Stimulated activated CD4-positive, alpha-beta T cell treated with anti-CD3 and anti-CD28 coated beads, Interleukin-15, amount 100 ng/mL, for 1 hour (primary cell): ENCODE measurements at places on chromosomes 3 and 15.
A peak's percentile ranks its signal among the peaks of the same experiment; 100 is the strongest.

DNA sequence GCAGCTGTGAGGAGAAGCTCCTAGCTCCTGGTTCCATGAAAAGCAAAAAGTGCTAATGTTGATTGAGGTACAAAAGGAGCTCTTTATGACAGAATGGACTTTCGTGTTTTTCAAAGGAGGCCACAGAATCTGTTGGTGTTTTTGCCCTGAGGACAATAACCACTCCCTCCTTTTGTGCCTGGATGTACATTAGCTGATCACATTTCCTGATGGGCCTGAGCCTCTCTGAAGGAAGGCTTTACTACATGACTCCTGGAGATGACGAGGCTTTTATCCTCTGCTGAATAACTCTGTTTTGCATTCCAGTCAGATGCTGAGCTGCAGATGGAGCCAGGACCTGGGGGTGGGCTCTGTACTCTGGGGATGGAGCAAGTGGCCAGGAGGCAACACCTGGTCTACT lies 301.9 kb downstream of the CACNA2D3 start:
- no peak for DNase-seq

DNA sequence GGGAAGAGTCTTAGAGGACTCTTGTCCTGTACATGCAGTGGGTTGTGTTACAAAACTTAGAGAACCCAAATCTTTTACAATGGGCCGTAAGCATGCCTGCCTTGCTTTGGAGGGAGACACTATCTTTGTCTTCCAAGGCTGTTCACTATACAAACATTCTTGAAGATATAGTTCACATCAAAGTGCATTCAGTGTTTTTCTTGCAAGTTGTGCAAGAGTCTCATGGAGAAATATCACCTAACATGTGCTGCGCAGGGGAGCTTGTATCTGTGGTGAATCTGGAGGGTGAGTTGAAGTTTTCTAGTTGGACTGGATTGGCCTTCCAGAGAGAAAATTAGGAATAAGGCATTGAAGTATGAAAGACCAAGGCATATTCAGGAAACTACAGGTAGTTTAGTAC lies 7.8 kb upstream of the PRTG start:
- no peak for DNase-seq

DNA sequence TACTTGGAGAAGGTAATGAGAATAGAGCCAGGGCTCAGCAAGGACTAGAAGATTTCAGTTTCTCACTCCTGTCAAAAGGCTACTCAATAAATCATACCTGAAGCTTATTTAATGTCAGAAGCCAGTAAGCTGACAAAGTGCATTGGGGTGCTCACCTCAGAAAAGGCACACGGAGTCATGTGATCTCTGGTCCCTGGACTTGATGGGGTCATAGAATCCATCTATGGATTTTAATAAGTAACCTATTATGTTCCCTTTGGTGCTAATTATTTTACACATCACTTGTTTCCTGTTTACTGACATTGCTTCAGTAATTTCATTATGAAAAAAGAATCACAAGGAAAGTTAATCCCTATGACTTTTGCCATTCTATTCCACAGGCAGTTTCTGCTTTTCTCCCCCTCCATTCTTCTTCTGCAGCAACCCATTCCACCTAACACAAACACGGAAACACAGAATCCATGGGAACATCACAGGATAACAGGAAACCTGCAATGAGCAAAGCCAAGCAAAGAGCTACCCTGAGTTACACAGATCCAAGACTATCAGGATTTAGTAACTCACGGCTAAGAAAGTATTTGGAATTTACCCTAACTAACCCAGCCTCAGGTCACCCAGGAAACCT lies 159.6 kb downstream of the MEIS2 start:
- DNase-seq, result no peak

DNA sequence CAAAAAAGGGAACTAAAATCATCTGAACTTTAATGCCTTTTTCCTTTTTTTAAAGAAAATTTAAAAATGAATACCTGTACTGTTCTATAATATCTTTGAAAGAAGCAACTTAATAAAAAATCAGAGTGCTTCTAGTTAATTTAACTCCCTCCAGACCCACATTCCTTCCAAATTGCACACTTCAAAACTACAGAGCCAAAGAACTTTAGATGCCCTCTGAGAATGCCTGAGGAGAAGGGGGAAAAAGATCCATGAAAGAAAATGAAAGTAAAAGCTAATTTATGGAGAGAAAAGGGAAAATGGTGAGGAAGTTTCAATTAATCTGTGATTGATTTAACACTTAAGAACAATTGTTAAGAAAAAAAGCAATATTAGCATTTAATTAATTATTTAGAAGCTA lies 1141.6 kb downstream of the IGSF11 start:
- DNase-seq, result no peak

GRCh38 chr15:94607176-94607654 lies 375.9 kb downstream of the MCTP2 start:
- DNase-seq, result no peak

DNA sequence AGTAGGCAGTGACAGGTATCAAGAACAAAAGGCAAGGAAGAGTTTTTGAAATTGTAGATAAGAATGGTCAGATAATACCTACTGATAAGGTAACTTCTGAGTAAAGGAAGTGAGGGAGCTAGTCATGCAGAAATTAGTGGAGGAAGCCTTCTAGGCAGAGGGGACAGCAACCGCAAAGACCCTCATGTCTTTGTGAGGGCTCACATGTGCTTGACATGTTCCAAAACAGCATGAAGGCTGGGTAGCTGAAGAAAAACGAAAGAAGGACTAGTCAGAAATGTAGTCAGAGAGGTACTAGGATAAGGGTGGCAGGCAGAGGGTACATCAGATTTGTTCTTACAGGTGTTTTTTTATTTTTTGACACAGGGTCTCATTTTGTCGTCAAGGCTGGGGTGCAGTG lies 5.3 kb downstream of the SIN3A start:
- DNase-seq, result no peak

- no peak for DNase-seq
These were observed 6.0 kb downstream of the PLOD2 start for GRCh38 chr3:146154995-146155394.

- DNase-seq, result no peak
These were observed 696.6 kb upstream of the NAALADL2 start for GRCh38 chr3:174162550-174162949.

DNA sequence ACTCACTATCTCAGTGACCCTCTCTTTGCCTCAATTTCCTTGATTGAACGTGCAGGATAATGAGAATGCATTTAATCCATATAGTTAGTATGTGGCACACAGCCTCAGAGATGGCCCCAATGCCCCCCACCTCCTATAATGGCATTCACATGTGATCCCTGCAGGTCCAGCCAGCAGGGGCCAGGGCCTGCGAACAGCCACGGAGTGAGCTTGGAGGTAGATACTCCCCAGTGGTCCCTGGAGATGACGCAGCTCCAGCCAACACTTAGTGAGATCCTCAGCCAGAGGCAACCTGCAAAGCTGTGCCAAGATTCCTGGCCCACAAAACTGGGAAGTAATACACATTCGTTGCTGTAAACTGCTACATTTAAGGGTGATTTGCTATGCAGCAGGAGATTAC lies 184.9 kb upstream of the NSMCE3 start:
- no peak for DNase-seq

GRCh38 chr3:18575573-18575972 lies 150.4 kb upstream of the SATB1 start:
- no peak for DNase-seq

DNA sequence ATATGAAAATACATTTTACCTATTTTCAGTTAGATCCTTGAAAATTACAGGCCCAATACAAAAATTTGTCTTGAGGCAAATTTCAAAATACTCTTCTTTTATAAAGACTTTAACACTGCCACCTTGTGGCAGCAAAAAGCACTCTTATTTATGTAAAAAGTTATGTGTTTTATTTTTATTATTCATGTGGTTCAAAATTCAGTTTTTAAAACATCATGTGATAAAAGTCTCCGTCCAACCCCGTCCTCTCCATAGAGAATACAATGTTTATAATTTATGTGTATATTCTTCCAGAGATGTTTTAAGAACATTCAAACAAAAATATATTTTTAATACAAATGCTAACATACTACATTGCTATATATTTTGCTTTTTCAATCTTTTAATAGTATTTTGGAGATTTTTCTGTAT lies 36.9 kb upstream of the TRIM59 start:
- no peak for DNase-seq

DNA sequence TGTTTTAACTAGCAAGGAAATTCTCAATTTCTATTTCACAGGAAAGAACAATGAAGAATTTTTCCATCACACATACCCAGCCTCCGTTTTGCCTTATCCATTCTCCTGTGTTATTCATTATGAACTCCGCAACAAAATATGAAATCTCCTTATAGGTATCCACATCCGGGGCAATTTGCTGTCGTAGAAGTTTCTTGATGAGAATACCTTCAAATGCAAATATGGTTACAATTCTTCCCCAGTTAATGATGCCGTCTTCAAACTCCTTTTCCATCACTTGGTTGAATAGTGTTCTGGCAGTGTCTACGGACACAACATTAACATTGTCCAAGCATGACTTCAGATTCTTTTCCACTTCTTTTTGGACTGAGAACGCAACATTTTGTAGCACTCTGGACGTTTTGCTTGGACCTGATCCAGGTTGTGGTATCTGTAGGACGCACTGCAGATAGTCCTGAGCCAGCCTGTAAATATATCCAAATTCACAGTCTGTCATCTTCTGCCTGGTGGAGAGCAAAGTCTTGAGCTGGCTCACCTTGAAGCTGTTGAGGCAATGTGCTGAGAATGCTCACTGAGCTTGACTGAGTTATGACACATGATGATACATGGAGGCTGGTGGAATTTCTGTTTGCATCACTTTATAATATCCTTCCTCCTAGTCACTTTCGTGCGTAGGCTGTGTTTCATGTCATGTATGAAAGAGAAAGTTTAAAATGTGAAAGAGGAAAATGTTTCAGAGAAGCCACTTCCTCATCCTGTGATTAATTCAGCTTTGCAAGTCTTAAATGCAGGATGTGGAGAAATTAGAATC lies at the start of gene BCL2A1:
TSS of gene BCL2A1 (minus strand) at position 573 of the 811 bp plus-strand sequence. CDS start at position 496, 77 bp downstream.
- peak; percentile 25 for DNase-seq

DNA sequence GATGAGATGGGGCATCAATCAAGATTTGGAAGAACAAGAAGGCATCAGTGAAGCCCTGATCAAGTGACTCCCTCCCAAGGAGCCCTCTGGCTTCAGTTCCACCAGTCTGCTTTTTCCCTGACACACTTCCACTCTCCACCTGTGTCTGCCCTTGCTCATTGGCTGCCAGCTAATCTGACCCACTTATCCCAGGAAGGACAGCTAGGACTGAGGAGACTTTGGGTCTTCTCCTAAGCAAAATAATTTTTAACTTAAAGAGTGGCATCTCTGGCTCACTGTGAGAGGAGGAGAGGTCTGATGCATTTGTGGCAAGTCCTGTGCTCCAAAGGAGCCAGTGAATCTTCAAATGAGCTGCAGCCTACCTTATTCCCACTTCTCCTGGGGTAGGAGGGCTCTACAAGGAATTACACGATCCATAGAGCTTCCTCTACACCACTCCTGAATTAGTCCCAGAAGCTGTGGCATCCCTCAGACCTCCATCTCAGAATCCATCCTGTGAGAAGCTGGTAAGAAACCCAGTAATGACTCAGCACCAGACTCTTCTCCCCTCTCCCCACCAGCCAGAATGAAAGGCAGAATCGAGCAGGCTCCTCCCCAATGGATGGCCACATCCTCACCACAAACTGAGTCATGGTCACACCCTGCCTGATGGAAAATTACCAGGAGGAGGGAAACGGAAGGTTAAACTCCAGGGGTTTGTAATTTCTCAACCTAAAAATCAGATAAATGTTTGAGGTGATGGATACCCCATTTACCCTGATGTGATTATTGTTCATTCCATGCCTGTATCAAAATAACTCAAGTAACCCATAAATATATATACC lies 6.3 kb upstream of the PKM start:
- peak; percentile 34 for DNase-seq

- DNase-seq, result no peak
These were observed 63.9 kb downstream of the ADCY5 start for GRCh38 chr3:123385001-123385401.

GRCh38 chr15:99282121-99282520 lies 30.8 kb downstream of the LRRC28 start:
- DNase-seq, result no peak

DNA sequence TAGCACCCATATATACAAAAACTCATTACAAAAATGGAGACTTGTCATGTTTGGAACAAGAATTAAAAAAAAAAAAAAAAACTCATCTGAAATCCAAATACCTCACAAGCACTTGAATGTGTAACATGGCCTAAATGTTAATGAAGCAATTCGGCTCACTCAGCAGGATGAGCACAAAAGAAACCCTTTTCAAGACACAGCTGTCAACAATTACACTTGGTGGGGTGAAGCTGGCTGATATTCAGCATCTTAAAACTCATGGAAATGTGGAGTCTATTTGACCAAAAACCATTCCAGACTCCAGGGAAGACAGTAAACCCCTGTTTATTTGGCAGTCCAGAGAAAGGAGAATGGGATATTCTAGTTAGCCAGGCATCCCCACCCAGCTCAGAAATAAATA lies 205.4 kb upstream of the TSC22D2 start:
- no peak for DNase-seq

GRCh38 chr3:9139366-9139765 lies 110.1 kb downstream of the SRGAP3 start:
- DNase-seq, result no peak

DNA sequence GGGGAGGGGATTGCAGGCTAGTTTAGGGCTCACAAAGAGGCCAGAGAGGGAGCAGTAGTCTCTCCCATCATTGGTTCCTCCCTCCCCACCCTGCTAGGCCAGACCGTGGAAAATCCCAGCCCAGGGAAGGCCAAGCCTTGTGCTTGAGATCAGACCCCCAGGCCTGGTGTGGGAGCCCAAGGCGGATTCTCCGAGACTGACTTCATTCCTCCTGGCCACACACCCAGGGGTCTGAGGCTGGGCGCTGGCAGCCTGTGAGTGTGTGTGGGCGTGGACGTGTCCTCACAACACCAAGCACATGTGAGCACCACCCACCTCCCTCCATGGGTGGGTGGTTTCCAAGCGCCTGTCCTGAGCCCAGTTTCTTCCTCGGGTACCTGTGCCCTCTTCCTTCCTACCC lies 4.1 kb downstream of the LOXL1 start:
- no peak for DNase-seq

DNA sequence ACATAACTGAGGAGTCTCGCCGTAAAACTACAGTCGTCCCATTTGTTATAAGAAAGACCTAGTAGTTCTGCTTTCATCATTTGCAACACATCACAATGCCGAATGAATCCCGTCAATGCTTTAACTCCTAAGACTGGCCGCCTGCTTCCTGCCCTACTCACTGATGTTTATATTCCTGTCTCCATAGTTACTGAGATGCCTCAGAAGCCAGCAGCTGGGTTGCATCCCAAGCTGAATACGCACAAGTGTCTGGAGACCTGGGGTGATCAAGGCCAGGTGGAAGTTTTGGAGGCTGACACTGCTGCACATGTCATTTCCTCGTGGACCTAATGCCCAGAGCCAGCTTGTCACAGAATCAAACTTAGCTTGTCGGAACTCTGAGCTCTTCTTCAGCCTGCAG lies 95.2 kb upstream of the UBE2E1 start:
- DNase-seq, result no peak

- no peak for DNase-seq
These were observed 735.5 kb upstream of the ALCAM start for GRCh38 chr3:104631254-104631653.

DNA sequence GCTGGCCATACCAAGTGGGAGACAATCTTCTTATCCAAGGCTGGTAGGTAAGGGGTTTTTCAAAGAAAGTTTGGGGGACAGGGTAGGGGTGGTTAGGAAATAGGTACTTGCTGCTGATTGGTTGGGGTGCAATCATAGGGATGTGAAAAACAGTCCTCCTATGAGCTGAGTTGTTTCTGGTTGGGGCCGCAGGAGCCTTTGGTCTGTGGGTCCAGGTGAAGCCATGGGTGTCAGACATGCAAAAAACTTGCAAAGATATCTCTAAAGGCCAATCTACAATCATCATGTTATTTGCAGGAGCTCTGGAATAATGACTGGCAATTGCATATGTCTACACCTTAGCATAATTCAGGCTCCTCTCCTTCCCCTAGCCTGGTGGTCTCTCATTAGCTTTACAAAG lies 982.3 kb downstream of the DIPK2A start:
- no peak for DNase-seq
